ENCODE measurements at places on chromosomes 2 and 18. TPM values are rescaled to one million over a fixed set of nuclear protein-coding genes. Genes with fewer than 3 reads are reported as not detected.
A peak's percentile ranks its signal among the peaks of the same experiment; 100 is the strongest.

Gene OSBPL6
- total RNA-seq = 19.5 TPM

GRCh38 chr2:190718652-190719526 is 70.0 kb downstream of the NAB1 start:
- peak; percentile 64 for DNase-seq

- DNase-seq = no peak
These were observed 212.6 kb upstream of the ACVR2A start for GRCh38 chr2:147632198-147632597.

DNA sequence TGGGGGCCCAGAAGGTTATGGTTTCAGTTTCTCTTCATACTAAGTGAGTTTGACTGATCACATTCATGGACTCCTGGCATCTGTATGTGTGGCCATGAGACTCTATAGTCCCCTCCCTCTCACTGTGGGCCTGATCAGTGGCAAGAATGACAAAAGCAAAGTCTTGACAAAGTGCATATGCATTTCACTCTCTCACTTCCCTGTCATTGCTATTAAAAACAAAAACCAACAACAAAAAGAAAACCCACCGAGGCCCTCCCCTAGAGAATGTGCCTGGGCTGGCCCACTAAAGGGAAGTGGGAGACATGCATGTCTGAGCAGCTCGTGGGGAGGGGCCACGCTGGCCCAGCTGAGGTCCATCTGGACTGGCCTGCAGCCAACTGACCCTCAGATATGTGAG is 600.1 kb upstream of the RAB6C start:
- DNase-seq = no peak

- DNase-seq = peak; percentile 96
These were observed 24.9 kb upstream of the RHOB start for GRCh38 chr2:20421988-20422370.

Gene CFAP210
- not detected for total RNA-seq

DNA sequence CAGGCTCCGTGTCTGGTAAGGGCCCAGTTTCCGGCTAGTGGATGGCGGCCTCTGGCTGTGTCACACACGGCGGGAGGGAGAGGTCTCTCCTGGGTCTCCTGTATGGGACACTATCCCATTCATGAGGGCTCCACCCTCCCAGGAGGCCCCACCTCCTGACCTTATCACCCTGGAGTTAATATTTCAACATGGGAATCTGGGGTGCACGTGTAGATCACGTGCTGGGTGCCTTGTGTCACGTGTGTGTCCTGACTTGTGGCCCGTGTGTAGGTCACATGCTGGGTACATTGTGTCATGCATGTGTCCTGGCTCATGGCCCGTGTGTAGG is 9.9 kb downstream of the NEU4 start:
- peak; percentile 46 for DNase-seq

GRCh38 chr2:238099714-238100048 is 459 bp upstream of the ESPNL start:
- DNase-seq = peak; percentile 73

Gene IRS1
- 18.4 TPM for total RNA-seq

GRCh38 chr2:32647180-32647651 is 19.4 kb downstream of the TTC27 start:
- DNase-seq = no peak

GRCh38 chr18:64742898-64743297 is 594.0 kb upstream of the LINC00305 start:
- no peak for DNase-seq

Gene PLEKHM3
- 28.3 TPM for total RNA-seq

Gene NT5DC4
- 4.2 TPM for total RNA-seq

DNA sequence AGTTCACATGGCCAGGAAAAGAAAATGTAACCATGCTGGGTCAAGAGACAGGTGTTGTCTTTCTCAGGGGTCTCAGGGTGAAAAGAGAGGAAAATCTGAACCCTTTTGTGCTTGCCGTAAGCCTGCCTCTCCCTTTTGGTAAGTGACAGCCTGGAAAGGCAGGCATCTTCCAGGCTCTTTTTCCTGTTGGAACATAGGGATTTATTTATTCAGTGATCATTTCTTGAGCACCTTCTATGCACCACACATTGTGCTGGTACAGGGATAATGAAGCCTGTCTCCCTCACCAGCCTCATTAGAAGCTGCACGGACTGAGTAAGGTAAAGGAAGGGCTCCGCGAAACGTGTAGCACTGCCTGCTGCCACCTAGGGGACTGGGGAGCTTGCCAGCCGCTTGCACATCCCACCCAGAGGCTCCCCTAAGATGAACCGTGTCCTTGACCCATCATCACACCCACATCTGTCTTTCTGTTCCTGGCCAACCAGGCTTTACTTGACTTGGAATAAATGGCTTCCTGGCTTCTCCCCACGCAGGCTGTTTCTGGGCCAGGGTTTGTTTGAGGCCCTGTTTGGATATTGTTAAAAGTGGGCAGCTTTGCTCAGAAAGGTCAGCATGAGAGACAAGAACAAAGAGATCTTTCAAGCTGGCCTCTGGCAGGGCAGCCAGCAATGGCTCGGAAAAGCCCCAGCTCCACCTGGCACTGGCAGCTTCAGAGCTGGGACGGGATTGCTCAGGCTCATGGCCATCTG is 73.3 kb upstream of the MCFD2 start:
- DNase-seq = no peak

Gene FAM124B
- 5.2 TPM for total RNA-seq

DNA sequence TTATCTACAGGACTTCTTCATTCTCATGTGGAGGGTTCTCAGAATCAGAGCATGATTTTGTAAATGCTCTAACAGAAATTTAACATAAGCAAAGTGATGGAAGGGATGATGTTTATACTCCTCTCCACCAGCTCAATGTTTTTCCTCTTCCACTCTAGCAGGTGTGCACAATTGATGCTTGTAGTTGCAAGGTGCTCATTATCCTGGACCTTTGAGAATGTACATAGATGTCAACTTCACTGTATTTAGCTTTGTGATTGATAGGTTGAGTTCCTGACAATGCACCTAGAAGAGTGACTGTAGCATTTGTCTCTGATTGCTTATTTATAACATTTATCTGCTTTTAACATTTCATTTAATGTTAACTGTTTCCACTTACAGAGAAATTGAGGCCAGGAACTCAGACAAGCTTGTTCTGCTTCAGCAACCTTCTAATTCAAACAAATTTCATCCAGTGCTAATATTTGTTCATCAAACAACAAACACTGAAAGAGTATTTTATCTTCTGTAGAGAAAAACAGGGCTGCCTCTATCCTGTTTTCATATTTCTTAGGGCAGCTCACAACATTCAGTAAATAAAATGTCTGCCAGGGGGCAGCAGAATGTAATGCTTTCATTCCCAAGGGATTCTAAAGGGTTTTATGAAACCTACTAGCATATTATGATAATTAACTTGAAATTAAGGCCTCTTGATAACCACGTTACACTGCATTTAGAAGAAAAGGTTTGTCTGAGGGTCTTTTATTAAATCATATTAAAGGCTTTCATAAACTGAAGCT is 127.9 kb upstream of the NOL4 start:
- DNase-seq = no peak

GRCh38 chr2:66526180-66526579 is 91.3 kb downstream of the MEIS1 start:
- DNase-seq = no peak

DNA sequence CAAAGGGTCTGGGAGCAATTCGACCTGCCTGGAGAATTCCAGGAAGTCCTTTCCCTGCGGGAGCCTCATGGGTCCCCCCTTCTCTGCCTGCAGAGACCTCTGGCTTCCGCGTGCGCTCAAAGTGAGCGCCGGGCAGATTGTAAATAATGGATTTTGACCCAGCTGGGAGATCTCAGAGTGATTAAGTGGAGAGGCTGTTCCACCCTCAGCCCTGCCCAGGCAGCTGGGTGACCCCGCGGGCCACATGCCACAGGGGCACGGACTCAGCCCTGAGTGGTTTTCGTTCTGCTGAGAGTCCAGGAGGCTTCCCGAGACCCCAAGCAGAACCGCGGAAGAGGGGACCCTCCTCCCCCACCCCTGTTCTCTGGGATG is 1.2 kb downstream of the KCNG2 start:
- no peak for DNase-seq

DNA sequence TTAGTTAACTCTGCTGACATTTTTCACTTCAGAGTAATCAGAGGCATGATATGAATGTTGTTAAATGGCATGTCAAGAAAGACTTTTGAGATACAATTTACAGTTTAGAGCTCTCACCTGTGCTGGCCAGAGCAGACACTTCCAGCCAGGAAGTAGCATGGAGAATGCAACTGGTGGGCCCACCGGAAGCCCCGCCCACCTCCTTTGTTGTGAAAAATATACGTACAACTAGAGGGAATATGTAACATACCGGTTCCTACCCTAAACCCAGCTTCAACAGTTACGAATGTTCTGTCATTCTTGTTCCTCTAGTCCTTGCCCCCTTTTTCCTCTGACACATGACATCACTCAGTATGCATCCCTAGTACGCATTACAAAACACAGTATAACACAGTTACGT is 70.2 kb upstream of the ITM2C start:
- no peak for DNase-seq
